NCI-H2171 (cell line): ENCODE measurements at places on chromosomes 6 and 20.

DNA sequence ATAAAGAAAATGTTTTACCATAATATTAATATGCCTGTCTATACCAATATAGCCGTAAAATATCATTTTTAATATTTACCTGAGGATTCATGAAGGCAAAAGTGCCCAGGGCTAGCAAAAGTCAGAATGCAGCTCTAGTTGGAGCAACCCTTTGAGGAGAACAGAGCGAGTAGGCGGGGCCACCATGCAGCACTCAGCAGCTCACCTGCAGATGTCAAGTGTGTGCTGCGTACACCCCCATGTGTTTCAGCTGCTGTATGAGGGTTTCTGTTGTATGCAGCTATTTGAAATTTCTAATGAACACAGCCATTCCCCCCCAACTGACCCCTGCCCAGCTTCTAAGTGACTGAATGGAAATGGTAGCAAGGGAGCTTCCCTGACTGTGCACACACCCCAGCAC, 508.0 kb downstream of the QKI start:
- no peak for DNase-seq

DNA sequence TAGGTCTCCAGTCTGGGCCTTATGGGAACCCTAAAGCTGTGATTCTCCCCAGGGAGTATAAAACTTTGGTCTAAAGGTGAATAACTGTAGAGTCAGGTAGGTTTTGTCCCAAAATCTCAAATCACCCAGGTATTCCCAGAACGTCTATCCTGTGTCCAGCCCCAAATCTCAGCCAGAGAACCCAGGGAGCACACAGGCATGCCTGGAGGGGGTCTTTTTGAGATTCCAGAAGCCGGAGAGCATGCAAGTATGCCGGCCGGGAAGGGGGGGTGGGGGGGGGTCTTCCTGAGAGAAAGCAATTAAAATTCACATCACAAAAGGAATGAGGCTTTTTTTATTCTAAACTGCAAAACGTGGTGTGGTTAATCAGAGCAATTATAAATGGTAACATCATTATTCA, 210.0 kb downstream of the PTPRT start:
- no peak for DNase-seq

DNA sequence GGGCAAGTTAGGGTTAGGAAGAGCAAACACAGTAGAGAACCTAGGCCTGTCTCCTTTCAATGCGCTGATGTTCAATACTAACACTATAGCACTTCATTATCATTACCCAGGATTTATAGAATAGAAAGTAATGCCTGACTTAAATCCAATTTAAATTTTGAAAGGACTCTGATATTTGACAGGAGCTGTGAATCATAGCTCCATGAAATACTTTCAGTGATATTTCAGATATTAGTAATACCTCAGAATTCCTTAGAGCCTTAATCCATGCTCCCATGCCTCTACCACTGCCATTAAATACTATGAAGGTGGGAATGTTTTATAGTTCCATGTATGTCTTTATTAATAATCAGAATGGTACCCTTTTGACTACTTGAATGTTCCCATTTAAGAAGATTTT, 530.2 kb downstream of the BCKDHB start:
- no peak for DNase-seq

DNA sequence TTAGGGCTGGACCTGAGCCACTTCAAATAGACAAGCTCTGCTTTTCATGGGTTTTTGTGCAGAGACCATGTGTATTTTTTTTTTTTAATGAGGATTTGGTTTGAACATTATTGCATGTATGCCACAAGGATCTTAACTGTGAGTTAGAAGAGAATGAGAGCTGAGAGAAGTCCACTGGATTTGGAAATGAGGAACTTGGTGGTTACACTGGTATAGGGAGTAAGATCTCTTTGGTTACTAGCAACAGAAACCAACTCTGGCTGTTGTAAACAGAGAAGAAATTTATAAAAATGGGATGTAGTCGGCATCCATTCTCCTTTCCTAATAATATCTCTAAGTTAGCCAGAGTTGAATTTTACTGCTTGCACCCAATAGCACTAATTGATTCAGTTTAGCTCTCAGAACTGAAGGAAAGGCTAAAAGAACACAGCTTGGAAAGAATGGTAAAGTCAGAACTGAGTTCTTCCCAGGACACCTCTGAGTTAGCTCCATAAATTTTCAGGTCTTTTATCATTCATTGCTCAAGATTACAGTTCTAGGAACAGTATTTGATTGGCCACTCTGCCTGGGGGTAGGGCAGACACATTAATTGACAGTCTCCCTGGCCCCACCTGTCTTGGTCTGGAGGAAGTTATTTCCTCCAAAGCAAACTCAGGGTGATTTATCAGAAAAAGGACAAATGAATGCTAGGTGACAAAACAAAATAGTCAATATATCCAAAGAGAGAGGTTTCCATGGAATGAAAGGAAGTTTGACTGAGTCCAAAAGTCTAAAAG, 3.9 kb upstream of the WFDC2 start:
- no peak for DNase-seq

- peak; percentile 89 for DNase-seq
Observed at GRCh38 chr20:35092524-35093266, at the start of gene TRPC4AP. TSS of gene TRPC4AP (minus strand) at chr20:35092807. CDS start at chr20:35092781, 26 bp downstream.

- peak; percentile 43 for DNase-seq
Observed at GRCh38 chr6:30828027-30828962, 56.0 kb upstream of the DDR1 start.

GRCh38 chr6:139903411-139904157, 529.1 kb upstream of the CITED2 start:
- no peak for DNase-seq

GRCh38 chr6:38323216-38323615, 316.5 kb downstream of the BTBD9 start:
- DNase-seq: peak; percentile 10

GRCh38 chr20:54619682-54620081, 144.3 kb downstream of the DOK5 start:
- no peak for DNase-seq

GRCh38 chr6:20474874-20475542, 59.2 kb upstream of the CDKAL1 start:
- DNase-seq: no peak

DNA sequence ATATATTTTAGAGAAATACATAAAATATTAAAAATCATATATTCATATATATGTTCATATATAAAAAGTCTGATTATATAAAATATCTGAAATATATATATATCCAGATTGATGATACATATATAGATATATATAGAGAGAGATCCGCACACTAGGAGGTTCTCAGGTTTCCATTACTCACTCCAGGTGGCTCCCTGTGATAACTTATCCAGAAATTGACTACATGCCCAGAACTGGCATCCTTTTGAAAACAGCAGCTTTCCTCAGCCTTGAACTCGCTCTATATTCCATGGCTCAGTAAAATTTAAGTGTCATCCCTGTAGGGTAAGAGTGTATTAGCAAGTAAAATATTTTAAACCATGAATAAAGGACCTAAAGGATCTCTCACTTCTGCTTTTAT, 206.8 kb downstream of the TINAG start:
- DNase-seq: peak; percentile 9

DNA sequence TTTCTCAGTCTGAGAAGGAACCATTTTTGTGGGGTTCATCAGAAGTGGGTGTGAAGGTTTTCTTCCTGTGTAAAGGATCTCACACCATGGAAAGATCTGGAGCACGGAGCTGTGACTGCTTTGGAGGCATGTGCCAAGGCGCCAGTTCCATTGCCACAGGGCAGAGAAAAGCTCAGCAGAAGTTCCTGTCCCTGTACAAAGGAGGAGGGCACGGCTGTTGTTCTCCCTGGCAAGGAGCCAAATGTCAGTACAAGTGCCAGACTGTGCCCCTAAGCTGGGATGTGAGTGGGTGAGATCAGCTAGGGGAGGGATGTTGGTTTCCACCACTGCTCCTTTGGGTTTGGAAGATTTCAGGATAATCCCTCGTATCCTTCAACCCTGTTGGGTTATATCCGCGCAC, 117.3 kb downstream of the CRYBG1 start:
- peak; percentile 27 for DNase-seq

GRCh38 chr6:24484657-24485323, 4.6 kb downstream of the GPLD1 start:
- DNase-seq: no peak

GRCh38 chr6:132733814-132734213, 20.0 kb upstream of the VNN1 start:
- DNase-seq: no peak

- peak; percentile 21 for DNase-seq
Observed at GRCh38 chr6:33962246-33963027, 158.6 kb upstream of the MLN start.

- DNase-seq: no peak
Observed at GRCh38 chr6:111750753-111751673, 122.2 kb downstream of the FYN start.

DNA sequence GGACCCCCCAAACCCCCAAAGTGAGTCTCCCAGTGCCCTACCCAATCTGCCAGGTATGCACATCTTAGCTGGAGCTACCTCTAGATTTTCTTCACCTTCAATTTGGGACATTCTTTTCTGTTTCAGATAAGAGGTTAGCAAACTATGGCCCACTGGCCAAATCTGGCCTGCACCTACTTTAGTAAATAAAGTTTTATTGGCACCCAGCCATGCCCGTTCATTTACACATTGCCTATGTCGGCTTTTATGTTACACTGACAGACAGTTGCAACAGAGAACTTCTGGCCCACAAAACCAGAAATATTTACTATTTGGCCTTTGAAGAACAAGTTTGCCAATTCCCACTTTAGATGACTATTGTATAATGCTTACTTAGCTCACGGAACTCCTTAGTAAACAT, 55.9 kb upstream of the STX16 start:
- no peak for DNase-seq

- DNase-seq: no peak
Observed at GRCh38 chr6:117393045-117393444, 32.7 kb downstream of the ROS1 start.

GRCh38 chr20:53974785-53975555, 95.4 kb downstream of the BCAS1 start:
- DNase-seq: no peak

GRCh38 chr6:43954311-43955131, 172.7 kb downstream of the MRPL14 start:
- no peak for DNase-seq

- DNase-seq: no peak
Observed at GRCh38 chr6:100803264-100804045, 77.7 kb downstream of the ASCC3 start.

GRCh38 chr6:142796571-142796970, 148.4 kb downstream of the HIVEP2 start:
- no peak for DNase-seq

DNA sequence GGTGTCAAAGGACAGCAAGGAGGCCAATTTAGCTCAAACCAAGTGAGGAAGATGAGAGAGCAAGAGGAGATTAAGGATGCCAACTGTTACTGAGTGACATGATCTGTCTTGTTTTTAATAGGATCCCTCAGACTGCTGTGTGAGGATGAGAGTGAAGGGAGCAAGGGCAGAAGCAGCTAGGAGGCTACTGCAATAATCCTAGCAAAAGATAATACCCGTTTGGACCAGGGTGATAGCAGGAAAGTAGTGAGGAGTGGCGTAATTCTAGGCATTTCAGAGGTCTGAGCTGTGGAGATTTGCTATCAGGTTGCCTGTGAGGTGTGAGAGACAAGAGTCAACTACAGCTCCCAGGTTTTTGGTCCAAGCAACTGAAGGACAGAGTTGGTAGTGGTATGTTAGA, 14.7 kb downstream of the UBE2V1 start:
- no peak for DNase-seq

- no peak for DNase-seq
Observed at GRCh38 chr6:125124049-125124669, 29.4 kb upstream of the TPD52L1 start.

GRCh38 chr6:45169815-45170214, 158.3 kb upstream of the RUNX2 start:
- DNase-seq: no peak

- no peak for DNase-seq
Observed at GRCh38 chr20:45051204-45052060, 49.5 kb downstream of the KCNS1 start.

DNA sequence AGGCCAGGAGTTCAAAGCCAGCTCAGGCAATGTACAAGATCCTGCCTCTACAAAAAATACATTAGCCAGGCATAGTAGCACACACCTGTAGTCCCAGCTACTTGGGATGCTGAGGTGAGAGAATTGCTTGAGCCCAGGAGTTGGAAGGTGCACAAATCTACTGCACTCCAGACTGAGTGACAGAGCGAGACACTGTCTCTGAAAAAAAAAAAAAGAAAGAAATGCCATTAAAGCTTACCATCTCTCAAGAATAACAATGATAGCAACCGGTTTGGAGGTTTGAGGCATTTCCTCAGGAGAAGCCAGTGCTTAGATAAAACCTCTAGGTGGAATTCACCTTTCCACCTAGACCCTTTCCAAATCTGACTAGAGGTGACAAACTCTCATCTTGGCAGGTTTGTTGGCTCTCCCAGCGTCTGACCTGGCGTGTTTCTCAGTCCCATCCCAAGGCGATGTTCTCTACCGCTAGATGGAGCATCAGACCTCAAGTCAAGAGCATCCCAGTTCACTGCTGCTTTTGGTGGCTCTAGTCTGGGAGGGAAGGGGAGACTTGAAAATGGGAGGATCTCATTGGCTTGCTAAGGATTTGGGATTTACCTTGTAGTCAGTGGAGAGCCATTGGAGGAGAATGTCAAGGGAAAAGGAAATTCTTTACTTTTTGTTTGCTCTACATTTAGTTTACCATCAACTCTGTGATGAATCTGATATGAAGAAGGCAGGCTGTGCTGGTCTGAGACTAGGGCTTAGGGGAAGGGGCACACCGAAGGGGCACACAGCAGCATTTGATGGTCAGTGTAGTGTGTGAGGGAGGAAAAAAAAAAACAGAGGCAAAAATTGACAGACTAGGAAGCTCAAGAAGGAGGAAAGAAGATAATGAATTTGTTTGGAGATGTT, 67.9 kb downstream of the NCOA7 start:
- no peak for DNase-seq

DNA sequence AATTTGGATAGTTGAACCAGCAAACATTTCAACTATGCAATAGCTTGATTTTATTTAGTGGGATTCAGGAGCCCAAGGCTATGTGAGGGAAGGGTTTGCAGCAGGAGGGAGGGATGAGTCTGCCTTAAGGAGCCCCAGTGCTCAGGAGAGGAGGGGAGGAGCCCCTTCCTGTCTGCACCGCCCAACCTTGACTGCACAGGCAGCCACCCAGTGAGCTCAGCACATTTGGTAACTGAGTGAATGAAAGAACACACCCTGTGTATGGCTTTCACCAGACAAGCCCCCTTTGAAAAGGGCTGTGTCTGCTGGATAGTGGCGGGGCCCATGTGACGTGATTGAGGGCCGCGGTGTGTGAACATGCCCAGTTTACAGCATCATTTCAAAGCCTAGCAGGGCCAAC, 17.0 kb downstream of the DACT2 start:
- no peak for DNase-seq

GRCh38 chr20:25035921-25036320, 22.0 kb downstream of the ACSS1 start:
- DNase-seq: no peak

- DNase-seq: no peak
Observed at GRCh38 chr20:54477191-54477955, 2.0 kb downstream of the DOK5 start.

DNA sequence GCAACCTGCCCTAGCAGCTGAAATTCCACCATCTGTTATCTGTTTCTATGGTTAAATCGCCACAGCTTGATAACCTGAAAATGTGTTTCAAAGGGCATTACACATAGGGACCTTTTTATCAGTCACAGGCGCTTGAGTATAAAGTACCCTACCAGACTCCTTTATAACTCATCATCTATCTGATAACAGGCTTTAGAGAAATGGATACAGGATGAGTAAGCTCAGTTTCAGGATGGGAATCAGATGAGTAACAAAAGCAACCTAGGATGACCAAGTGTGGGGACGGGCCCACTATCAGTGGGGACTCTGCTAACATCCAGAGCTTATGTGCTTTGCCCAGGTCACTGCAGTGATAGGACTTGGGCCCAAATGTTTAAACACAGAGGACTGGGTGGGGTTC, 75.6 kb downstream of the PRND start:
- DNase-seq: no peak

GRCh38 chr20:30505566-30505965, 751.9 kb upstream of the DEFB115 start:
- DNase-seq: no peak
